ENCODE measurements at places on chromosomes 16 and 17.

DNA sequence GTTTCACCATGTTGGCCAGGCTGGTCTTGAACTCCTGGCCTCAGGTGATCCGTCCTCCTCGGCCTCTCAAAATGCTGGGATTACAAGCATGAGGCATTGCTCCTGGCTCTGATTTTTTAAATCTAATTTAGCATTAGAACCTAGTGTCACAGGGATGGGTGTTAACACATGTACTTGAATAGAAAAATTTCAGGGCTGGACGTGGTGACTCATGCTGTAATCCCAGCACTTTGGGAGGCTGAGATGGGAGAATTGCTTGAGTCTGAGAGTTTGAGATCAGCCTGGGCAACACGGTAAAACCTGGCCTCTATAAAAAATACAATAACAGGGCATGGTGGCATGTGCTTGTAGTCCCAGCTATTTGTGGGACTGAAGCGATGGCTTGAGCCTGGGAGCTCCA lies 6.0 kb upstream of the RNF135 start:
- DNase-seq = no peak

DNA sequence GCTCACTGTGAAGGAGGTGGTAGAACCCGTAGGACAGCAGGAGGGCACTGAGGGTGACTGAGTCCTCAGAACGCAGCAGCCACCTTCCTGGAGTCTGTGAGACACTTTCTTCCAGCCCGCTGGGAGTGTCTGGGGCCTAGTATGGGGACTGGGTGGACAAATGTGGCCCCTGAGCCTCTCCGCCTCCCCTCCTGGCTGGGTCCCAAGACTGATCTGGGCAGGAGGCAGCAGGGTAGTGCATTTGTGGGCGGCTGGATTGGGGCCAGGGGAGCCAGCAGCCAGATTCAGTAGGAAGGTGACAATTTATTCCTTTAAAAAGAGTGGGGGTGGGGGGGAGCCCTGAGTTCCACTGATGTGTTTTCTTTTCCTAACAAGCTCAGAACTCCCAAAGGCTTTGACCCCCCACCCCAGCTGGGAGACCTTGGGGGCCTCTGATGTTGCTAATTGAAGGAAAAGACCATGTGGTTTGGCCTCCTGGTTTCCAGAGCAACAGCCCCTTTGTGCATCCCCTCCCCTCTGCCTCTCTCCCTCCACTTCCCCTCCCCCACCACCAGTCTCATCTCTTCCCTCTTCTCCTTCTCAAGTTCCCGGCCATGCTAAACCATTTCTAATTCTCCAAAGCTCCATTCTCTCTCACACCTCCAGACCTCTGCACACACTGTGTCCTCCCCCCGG lies 4.4 kb downstream of the CLEC19A start:
- DNase-seq = no peak

- DNase-seq = no peak
Observed at GRCh38 chr17:54974759-54975158, 6.2 kb downstream of the STXBP4 start.

DNA sequence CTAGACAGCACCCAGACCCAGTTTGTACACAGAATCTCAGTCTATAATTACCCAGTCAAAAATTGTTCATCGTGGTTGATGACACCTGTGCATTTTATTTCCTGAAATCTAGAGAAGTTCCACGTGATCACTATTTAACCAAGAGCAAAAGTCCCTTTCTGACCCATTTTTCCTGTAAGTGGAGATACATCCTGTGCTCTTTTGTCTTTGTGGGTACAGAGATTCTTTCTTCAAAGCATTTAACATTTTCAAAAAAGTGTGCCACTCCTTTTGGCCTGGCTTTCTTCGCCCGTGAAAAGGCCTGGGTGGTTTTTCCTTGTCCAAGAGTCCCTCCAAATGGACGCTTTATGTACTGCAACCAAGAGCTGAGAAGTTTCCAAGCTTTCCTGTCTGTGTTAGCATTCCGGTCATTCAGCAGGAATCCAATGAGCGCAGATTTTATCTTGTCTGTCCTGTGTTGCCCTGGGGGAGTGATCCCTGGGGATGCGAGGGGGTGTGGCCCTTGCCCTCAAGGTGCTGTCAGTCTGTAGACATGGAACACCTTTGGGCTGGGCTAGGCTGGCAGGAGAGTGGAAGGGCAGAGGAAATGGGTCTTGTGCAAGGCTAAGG lies 161.1 kb upstream of the CACNG5 start:
- peak; percentile 74 for DNase-seq

GRCh38 chr16:4576008-4576407 lies 19.9 kb downstream of the C16orf96 start:
- DNase-seq = no peak

DNA sequence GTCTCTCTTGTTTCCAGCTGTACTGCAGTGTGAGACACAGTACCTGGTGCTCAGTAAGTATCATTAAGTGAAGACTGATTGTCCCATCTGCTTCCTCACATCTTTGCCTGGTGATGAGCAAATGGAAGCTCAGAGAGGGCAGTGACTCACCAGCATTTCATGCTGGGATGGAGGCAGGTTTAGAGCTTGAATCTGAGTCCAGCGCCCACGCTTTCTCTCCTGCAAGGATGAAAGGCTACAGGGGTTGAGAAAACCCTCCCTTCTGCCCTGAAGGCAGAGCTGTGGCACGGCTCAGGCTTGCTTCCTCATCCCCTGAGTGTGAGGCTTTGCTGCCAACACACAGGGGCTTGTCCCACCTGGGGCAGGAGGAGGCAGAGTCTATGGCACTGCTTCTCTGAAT lies 1.5 kb upstream of the RNF112 start:
- DNase-seq = peak; percentile 60

DNA sequence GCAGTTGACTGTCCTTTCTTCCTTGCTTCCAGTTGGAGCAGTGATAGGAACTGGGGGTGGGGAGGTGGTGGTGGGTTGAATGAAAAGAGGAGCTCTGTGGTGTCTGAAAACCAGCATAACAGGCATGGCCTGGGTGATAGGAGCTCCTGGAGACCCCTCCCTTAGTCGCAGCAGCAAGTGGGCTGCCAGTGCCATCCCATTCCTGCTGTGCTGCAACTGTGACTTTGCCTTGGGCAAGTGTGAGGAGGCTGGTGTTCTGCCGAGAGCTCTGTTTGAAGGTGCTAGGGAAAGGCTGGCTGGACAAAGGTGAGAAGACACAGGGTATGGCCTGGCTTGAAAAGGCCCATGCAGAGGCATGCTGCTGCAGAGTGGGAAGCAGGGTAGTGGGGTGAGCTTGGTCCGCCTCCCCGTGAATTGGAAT lies 2.7 kb upstream of the CDK5R1 start:
- no peak for DNase-seq

DNA sequence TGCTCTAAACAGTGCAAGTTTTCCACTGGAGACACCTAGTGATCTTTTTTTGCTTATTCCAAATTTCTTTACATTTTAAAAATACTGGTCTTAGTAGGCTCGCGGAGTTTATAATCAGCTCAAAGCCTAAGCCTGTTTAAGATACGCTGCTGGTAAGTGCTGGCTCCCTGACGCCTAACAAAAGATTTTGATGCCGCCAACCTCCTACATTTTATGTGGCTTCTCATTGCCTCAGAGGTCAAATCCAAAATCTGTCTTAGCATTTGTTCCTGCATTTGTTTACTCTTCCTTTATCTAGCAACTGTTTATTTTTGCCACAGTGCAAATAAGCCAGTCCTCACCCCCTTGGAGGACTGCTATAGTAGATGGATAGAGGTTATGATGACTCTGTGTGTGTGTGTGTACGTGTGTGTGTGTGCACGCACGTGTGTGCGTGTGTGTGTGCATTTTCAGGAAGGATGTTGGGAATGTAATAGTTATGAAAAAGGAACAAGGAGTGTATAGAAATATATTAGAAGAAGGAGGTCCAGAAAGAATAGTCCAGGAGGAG lies 24.8 kb downstream of the HS3ST3B1 start:
- no peak for DNase-seq

DNA sequence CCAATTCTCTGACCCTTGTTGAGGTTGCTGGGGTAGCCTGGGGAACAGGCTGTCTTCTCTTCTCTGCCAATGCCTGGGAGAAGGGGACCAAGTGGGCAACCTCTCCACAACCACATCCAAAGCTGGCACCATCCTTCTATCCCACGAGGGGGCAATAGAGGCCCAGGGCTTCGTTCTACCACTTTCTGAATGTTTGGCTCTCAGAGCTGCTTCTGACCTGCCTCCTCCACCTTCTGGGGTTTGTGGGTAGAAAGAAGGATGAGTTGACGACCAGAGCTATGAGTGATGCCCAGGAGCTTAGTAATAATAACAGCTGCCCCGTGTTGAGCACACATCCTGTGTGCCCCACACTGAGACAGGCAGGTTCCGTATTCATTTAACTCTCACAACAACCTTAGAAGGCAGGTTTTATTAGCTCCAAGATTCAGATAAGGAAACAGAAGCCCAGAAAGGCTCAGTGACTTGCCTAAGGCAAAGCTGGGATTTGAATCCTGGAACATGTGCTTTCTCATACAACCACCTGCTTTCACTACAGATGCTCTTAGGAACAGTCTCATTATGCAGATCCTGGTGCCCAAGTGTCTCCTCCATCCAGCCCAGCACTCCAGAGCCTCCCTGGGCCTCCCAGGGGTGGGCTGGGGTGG lies 11.1 kb downstream of the TSPOAP1 start:
- DNase-seq = peak; percentile 90

DNA sequence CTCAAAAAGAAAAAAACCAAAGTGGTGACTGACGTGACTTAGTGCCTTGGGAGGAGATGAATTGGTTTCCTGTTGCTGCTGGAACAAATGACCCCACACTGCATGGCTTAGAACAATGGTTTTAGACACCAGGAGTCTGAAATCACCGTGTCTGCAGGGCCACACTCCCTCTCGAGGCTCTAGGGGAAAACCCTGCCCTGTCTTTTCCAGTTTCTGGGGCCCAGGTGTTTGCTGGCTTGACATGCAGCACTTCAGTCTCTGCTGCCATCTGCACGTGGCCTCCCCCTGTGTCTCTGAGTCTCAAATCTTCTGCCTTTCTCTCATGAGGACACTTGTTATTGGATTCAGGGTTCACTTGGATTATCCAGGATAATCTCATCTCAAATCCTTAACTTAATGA lies 323.8 kb upstream of the TNRC6C start:
- no peak for DNase-seq

GRCh38 chr17:33725675-33726271 lies 432.7 kb upstream of the ASIC2 start:
- peak; percentile 43 for DNase-seq

DNA sequence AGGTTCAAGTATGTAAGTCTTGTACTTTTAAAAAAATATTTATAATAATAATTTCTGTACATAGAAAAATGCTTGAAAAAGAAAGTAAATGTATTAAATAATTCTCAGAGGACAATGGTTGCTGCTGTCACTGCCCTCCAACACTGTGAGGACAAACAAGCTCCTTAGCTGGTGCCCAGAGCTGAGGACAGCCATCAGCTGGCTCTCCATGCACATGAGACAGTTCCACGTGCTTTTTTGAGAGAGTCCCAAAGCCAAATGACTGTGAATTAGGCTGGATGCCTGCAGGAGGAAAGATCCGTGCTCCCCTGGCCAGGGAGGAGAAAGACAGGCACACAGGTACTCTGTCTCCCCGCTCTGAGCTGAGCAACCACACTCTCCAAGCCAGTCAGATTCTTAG lies 115.5 kb upstream of the IRX5 start:
- no peak for DNase-seq

DNA sequence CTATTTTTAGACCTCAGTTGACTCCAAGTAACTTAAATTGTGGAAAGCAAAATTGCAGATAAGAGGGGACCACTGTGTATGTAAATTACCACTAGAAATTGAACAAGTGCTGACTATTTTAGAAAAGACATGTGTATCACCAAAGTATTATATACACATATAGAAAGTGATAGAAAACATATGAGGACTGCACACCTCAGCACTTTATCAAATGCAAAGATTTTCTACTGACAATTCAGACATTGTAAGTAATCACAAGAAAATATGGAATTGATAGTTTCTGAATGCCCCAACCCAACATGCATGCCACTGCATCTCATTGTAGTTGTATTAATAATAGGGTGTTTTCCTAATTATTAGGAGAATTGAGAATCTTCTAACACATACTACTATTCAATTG lies 536.5 kb downstream of the CDH11 start:
- DNase-seq = no peak
